IMR-90 (cell line): ENCODE measurements at places on chromosomes 1 and 21. TPM values are rescaled to one million over a fixed set of nuclear protein-coding genes. Genes with fewer than 3 reads are reported as not detected.

OR2L8 gene
- not detected in 2 replicates for total RNA-seq

FCAMR gene
- not detected in 2 replicates for total RNA-seq

ETV3L gene
- not detected in 2 replicates for total RNA-seq

SELENOF gene
- 60.0 and 128 TPM in 2 replicates for total RNA-seq

OXCT2 gene
- total RNA-seq = 0.18 and 0.28 TPM in 2 replicates

HLX gene
- total RNA-seq = 3.9 and 4.3 TPM in 2 replicates

ZNF593OS gene
- not detected in 2 replicates for total RNA-seq

RBBP4 gene
- 138 and 161 TPM in 2 replicates for total RNA-seq

ARHGAP30 gene
- not detected in 2 replicates for total RNA-seq

TNFRSF18 gene
- 0.18 TPM in 1 of 2 replicates, not detected in the other for total RNA-seq

EMC1 gene
- total RNA-seq = 55.3 and 65.4 TPM in 2 replicates

TSSK3 gene
- not detected in 2 replicates for total RNA-seq

C1orf115 gene
- total RNA-seq = under 0.01 and 0.18 TPM in 2 replicates

ADGRL4 gene
- total RNA-seq = 3.2 and 8.6 TPM in 2 replicates

- peak; percentile 82 for DNase-seq
Measured at GRCh38 chr1:44808938-44809917, 905 bp downstream of the BTBD19 start.

DNA sequence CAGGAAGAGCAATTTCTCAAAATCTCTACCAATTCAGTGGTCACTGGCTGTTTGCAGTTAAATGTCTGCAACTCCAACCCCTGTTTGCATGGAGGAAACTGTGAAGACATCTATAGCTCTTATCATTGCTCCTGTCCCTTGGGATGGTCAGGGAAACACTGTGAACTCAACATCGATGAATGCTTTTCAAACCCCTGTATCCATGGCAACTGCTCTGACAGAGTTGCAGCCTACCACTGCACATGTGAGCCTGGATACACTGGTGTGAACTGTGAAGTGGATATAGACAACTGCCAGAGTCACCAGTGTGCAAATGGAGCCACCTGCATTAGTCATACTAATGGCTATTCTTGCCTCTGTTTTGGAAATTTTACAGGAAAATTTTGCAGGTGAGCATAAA is 167.2 kb downstream of the CRB1 start:
- DNase-seq = no peak

DNA sequence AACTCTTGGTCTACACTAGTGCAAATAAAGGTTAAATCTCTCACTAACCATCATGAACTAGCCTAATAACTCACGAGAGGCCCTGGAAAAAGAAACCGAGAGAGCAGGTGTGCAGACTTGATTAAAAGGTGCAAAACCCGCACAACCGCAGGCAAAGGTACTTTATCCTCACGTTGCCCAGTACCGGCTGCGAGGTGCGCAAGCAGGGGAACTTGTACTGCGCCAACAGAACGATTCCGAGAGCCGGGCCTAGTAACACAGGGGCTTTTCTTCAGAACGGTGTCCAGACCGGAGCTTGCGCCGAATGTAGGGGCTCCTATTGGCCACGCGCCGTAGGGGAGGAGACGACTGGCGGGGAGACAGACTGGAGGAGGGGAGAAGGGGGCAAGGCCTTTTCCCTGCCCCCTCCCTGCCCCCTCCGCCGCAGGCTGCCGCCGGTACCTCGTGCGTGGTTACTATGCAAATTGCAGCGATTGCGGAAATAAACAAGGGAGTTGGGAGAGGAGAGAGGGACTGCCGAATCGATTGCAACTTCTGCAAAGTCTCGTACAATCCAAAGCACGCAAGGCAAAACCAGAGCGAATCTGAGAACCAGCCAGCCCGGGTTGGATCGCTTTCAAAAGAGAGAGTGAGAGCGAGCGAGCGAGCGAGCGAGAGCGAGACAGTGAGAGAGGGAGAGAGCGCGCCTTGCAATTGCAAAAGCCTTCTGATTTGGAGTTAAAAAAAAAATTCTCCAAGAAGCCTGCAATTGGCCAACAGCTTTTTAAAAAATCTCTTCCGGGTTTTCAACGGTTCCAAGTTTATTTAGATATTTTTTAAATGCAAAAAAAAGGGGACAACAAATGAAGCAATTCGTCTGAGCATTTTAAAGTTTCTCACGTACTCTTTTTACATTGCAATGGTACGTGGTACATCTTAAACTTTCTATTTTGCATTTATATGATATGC is 5.4 kb upstream of the NFIA start:
- DNase-seq = peak; percentile 76

DNA sequence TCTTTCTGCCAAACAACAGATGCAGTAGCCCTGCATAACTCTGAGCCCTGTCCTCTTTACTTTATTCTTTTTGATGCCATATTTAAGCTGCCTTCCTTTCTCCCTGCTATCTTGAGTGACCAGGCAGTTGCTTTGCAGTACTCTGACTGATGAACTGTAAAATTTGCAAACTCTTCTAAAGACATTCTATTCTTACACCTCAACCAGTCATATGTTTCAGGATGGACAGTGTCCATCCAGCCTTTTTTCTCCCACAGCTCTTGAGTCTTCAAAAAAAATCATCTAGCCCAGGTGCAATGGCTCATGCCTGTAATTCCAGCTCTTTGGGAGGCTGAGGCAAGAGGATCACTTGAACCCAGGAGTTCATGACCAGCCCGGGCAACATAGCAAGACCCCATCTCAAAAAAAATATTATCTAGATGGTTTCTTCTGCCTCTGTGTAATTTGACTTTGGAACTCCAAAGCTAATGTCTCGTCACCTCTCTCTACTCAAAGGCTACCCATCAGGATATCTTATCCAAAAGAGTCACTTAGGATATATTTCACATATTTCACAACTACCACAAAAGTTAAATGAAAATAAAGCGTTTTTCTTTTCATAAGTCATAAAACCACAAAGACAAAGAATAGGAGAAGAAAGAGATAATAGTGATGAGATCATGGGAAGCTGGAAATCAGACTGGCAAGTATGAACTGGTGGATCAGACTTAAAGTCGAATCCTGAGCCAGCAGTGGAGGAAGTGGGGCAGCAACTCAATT is 54.6 kb upstream of the IPO9 start:
- DNase-seq = peak; percentile 89

GRCh38 chr1:176950736-176951324 is 213.7 kb downstream of the ASTN1 start:
- no peak for DNase-seq

GRCh38 chr1:209160230-209160629 is 423.3 kb upstream of the CAMK1G start:
- no peak for DNase-seq

DNA sequence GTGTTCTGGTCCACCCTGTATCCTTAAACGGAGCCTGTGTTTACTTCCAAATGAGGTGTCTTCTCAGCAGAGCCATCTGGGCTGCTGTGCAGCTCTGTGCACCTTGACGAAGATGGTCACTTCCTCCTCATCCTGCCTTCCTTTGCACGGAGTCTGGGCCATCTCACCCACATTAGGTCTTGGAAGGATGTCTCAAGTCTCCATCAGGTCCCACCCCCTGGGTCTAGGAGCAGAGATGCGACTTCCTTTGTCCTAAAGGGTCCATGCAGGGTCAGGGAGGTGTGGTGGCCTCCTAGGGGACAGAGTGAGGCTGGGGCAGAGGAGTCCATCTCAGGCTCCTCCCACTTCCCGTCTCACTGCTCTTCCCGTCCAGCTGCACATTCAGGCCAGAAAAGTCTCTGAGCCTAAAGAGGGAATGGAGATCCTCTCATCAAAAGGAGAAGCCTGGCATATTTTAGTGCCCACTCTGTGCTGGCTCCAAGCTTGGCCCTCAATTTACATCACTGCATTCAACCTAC is 209.2 kb downstream of the MATN1 start:
- DNase-seq = no peak

DNA sequence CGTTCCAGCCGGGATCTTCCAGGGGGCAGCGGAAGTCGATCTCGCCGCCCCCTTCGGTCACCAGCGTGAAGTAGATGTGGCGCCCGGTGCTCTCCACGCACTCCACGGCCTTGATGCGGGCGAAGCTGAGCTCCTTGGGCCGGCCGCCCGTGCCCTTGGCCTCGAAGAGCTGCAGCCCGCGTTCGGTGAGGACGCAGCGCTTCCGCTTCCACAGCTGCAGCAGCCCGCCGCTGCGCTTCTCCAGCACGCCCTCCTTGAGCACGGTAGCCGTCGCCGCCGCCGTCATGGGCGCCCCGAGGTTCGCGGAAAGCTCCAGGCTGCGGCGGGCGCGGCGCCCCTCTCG is 516 bp downstream of the PHLDA3 start:
- no peak for DNase-seq

- no peak for DNase-seq
Measured at GRCh38 chr1:223825767-223826748, 19.7 kb downstream of the TP53BP2 start.

- no peak for DNase-seq
Measured at GRCh38 chr1:10509809-10510509, 35.2 kb downstream of the PEX14 start.

DNA sequence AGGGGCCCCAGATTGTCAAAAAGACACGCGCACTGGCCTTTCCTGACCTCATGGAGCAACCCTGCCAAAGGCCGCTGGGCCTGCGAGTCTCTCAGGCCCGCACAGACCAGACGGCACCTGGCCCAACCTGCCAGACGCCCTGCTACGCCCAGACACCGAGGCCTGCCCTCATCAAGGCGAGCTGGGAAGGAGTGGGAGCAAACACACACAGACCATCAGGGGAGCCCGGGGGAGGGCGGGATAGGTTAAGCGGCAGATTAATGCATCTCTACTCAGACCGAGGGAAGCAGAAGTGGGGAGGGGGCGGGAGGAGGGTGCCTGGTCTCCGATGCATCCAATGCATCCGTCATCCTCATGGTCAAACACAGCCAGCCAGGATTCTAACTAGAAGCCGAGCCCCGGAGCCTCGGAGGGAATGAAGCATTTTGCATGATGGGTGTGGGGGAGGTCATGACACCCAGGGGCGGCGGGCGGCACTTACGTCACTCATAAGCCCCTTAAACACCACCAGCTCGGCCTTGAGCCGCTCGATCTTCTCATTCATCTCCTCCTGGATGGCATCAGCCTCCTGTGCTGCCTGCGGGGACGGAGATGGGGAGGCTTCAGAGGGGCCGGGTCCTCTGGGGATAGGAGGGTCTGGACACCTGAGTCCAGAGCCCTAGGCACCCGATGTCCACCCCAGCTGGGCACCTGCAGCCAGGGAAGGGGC is 17.0 kb upstream of the ALDH4A1 start:
- DNase-seq = no peak

- DNase-seq = peak; percentile 42
Measured at GRCh38 chr1:96234299-96234698, 487.3 kb upstream of the PTBP2 start.

- no peak for DNase-seq
Measured at GRCh38 chr1:171252482-171252881, 4.2 kb downstream of the FMO1 start.

- peak; percentile 63 for DNase-seq
Measured at GRCh38 chr1:180627411-180627810, 4.4 kb upstream of the XPR1 start.

- no peak for DNase-seq
Measured at GRCh38 chr1:41242342-41243078, 404 bp upstream of the SCMH1 start.

- DNase-seq = no peak
Measured at GRCh38 chr1:27647328-27647727, 12.3 kb upstream of the FGR start.

DNA sequence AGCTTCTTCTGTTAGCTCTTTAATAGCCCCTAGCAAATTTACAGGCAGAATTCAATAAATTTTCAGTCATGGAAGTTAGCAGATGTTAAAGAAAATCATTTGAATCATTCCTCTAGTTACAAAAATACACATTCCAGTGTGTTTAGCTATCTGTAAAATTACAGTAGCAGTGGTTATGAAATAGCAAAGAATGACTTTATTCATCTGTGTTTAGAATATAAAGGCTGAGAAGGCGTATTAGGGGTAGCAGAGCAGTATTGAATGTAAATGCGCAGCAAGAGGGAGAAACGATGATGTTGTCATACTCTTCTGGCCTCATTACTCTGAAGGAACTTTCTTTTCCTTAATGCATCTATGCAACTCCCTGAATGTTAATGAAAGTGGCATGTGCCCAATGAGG is 106.2 kb upstream of the CYYR1 start:
- DNase-seq = peak; percentile 5

- DNase-seq = peak; percentile 57
Measured at GRCh38 chr1:112808861-112809684, 93.9 kb upstream of the PPM1J start.

GRCh38 chr1:102857251-102857650 is 251.1 kb downstream of the COL11A1 start:
- DNase-seq = no peak

GRCh38 chr1:9281908-9282695 is 10.6 kb upstream of the SPSB1 start:
- no peak for DNase-seq
